Left renal cortex interstitium (tissue), 4 donors: ENCODE measurements at places on chromosomes 4 and X.

DNA sequence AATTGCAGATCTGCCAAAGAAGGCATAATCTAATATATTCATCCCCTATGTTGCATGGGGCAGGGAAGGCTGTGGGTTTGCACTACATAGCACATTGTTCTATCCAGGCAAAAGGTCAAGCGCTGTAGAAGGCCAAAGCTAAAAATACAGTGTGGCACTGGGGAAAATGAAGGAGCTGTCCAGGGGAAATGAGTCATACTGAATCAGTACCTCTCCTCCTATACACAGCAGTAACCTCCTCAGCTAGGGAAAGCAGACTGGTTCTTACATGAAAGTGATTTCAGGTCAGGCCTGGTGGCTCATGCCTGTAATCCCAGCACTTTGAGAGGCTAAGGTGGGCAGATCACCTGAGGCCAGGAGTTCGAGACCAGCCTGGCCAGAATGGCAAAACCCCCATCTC, 31.0 kb upstream of the SLC25A4 start:
- no peak for DNase-seq

DNA sequence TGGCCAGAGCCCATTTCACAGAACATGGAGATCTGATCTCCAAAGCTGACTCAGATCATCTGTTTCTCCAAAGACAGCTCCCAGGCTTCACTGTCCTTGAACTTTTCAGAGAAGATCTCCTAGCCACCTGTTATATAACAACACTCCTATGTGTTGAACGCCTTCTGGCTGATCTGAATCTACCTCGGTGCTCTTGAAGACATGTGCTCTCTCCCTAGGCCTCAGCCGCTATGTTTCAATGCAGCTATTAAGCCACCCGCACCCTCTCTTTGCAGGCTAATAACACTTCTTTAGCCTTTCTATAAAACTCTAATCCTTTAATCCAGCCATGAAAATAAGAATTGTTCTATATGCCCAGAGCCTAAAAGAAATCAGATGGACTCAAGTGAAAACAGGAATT, 34.9 kb downstream of the SEL1L3 start:
- DNase-seq, result no peak

- no peak for DNase-seq
Observed at GRCh38 chr4:17310269-17310652, 201.6 kb downstream of the QDPR start.

GRCh38 chr4:82430964-82431745, 765 bp downstream of the ENOPH1 start:
- DNase-seq, result no peak

GRCh38 chrX:14449773-14450172, 79.6 kb upstream of the GLRA2 start:
- no peak for DNase-seq

DNA sequence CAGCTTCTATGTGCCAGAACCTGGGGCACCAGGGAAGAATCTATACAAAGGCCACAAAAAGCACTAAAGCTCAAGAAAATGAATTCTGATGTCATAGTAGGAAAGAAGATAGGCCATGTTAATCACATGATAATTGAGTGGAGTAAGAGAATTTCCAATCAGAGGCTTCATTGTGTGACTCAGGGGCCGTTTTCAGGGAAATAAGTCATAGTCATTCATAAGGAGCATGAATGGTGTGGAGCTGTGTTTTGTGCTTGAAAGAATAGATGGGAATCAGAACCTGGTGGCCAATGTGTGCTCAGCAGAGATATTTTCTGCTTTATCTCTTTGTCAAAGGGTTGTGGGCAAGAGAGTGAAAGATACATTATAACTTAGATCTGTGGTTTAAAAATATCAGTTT, 102.4 kb upstream of the ZDHHC15 start:
- DNase-seq, result no peak

DNA sequence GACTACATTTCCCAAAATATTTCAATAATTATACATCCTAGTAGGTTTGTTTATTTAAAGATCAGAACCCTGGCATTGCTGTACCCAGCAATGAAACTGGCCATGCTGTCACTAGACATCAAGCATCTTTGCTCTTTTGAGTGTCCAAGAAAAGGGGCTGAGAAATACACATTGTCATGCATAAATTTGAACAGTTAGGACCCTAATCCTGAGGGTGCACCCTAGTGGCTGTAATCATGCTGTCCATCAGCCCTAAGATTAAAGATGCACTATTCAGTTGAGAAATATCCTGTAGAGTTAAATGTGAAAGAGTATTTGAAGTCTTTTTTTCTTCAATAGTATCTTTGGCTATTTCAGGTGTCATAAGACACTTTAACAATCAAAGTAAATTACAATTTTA, 108.8 kb downstream of the NFKB1 start:
- no peak for DNase-seq

GRCh38 chr4:87547016-87547708, 18.0 kb upstream of the SPARCL1 start:
- DNase-seq, result no peak

GRCh38 chr4:170721812-170722373, 632.1 kb upstream of the AADAT start:
- no peak for DNase-seq

GRCh38 chr4:128603081-128603480, 206.4 kb upstream of the JADE1 start:
- DNase-seq, result no peak

DNA sequence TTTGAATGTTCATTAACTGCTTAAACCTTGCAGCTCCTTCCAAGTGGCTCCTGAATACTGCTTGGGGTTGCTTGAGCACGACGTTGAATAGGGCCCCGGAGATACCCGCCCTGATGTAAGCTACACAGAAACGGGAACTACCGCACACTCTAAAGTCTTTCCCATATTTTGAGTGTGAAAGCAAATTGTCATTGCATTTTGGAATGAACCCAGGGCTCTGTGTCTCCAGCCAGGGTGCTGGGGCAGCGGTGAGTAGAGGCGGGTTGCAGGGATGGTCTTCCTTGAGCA, 59.4 kb upstream of the HELT start:
- no peak for DNase-seq

DNA sequence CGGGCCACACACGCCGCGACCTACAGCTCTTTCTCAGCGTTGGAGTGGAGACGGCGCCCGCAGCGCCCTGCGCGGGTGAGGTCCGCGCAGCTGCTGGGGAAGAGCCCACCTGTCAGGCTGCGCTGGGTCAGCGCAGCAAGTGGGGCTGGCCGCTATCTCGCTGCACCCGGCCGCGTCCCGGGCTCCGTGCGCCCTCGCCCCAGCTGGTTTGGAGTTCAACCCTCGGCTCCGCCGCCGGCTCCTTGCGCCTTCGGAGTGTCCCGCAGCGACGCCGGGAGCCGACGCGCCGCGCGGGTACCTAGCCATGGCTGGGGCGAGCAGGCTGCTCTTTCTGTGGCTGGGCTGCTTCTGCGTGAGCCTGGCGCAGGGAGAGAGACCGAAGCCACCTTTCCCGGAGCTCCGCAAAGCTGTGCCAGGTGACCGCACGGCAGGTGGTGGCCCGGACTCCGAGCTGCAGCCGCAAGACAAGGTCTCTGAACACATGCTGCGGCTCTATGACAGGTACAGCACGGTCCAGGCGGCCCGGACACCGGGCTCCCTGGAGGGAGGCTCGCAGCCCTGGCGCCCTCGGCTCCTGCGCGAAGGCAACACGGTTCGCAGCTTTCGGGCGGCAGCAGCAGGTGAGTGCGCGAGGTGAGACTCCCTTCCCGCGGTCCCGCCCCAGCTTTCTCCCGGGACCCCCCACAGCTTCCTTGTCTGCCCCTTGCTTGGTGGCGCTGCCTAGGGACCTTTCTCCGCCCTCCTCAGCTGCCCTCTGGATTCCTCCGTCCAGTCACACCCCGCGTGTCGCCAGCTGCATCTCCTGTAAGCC, 678 bp downstream of the BMP3 start:
- DNase-seq, result no peak

DNA sequence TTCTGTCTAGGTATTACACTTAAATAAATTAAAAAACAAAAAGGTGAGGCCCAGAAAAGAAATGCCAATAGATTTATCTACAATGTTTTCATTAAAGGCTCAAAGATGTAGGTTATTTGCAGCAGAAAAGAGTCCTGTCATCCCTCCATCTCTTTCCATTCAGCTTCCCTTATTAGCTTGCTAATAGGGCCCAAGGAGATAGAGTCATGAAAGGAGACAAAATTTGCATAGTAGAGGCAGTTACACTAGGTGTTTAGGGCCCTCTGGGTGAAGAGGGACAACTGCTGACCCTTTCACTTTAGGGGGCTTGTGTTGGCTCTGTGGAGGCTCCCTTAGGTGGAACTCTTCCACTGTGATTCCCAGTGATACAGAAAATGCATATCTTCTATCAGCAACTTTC, 58.4 kb upstream of the TACR3 start:
- no peak for DNase-seq

DNA sequence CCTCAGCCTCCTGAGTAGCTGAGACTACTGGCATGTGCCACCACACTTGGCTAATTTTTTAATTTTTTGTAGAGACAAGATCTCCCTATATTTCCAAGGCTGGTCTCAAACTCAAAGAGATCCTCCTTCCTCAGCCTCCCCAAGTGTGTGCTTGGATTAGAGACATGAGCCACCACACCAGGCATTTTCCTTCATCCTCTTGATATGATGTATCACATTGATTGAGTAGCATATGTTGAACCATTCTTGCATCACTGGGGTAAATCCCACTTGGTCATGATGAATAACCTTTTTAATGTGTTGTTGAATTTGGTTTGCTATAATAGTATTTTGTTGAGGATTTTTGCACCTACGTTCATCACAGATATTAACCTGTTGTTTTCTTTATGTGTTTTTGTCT, 24.2 kb upstream of the PPM1K start:
- DNase-seq, result no peak

DNA sequence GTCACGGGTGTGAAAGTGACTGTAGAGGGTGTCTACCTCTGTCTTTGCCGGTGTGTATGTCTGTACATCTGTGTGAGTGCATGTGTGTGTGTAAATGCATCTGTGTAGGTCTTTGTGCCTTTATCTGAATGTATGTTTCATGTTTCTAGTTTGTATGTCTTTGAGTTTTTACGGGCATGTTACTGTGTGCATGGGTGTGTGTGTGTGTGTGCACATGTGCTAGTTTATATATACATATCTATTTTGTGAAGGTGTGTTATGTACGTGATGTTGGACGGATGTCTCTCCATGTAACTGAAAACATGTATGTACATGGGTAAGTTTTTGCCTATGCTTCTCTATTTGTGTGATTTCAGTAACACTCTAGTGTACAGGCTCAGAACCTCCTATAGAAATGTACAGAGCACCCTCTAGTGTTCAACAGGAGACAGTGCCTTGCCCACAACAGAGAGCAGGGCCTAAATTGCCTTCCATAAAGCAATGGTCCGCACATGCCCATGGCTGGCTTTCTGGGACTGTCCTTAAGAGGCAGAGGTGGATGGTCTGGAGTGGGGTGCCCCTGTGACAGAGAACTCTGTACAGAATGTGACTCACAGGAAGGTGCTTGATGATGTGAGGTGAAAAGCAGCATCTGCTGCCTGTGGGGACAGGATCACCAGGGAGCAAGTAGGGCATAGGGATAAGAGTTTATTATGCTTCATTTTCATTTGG, 343.5 kb downstream of the RAPGEF2 start:
- no peak for DNase-seq

DNA sequence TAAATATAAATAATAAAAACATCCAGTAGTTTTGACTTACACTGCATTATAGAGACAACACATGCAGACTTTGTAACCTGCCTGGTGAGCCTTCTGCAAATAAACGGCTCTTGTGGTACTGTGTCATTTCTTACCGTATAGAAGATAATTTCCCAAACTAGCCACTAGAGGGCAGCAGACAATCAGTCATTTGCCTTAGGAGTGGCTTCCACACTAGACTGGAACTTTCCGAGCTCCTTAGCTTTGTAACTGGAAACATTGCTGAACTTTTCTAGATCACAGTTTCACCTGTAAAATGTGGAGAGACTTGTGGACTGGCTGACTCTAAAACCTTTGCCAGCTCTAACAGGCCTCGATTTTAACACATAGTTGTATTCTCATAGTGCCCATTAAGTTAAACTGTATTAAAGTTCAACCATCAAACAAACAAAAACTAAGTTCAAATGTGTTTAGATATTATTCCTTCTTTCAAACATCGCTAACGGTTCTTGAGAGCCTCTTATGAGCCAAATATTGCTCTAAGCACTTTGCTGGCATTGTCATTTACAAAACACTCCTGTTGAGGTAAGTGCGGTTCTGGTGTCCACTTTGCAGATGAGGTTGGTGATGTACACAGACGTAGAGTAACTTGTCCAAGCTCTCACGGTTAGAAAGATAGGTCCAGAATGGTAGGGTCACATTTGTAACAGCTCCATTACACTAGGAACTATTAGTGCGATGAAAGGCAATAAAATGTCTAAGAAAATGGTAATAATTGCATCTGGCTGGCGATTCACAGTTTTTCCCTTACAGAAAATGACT, 345.5 kb downstream of the ANK2 start:
- DNase-seq, result peak; percentile 68

GRCh38 chr4:182272151-182272550, 28.9 kb downstream of the TENM3 start:
- DNase-seq, result no peak

GRCh38 chr4:139470295-139470694, 16.4 kb downstream of the RAB33B start:
- DNase-seq, result no peak

DNA sequence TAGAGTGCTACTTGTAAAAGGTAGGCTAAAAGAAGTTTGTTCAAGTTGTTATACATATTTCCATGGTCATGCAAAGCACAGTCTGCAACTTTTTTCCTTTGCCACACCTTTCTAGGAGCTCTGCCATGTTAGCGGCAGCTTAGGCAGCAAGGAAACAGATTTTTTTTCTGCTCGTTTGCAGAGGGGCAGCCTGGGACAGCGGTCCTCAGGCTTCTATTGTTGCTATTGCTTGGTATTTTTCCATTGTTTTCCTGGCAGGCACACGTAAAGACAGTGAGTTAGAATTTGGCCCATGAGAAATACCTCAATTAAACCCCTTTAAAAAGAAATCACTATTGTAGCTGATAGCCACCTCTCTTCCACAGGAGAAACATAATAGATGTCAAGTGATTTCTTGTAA, 391.4 kb downstream of the SH2D1A start:
- DNase-seq, result no peak

GRCh38 chr4:74335341-74336021, 27.2 kb downstream of the EPGN start:
- no peak for DNase-seq

DNA sequence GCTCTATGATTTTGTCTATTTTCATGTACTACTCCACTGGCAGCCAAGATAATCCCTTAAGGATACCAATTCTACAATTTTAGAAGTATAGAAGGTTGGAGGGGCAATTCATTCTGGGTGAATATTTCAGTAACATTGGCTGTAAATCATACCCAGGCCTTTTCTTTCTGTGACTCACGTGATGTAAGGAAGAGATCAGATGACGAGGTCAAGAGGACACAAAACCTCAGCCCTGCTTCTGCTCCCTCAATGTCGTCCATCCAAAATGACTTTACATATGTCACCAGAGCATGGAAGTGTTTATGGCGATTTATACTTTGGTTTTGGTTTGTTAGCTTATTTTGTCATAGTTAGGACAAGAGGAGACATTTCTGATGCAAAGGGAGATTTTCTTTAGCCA, 70.7 kb upstream of the SLC4A4 start:
- no peak for DNase-seq

DNA sequence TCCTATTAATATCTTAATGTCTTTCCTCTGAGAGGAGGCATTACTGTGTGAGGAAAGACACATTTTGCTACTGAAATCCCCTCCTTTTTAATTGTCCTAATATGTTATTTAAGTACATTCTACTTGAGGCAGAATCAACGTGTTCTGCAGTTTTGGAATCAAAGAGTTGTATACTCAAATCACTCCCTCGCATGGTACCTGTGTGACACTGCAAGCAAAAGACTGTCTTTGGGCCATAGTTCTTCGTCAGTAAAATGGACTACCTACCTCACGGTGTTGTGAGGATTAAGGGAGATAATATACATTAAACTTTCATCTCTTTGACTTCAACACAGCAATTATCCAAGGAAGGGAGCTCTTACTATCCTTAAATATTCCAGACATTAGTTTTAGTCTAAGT, 61.5 kb downstream of the TIGD2 start:
- DNase-seq, result no peak
